HAP-1 (cell line): ENCODE measurements at places on chromosomes 3 and 15.

- no peak for DNase-seq
These were observed 247.9 kb downstream of the SATB1 start for GRCh38 chr3:18177271-18177670.

DNA sequence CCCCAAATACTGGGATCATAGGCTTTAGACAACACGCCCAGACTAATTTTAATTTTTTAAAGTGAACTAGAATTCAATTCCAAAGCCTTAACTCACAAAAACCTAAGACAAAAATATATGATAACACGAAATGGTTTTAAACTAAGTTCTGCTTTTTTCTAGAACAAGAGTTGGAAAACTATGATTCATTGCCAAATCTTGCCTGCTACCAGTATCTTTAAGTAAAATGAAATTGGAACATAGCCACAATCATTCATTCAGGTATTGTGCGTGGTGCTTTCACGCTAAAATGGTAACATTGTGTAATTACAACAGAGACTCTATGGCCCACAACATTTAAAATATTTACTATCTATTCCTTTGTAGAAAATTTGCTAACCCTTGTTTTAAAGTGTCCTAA, 488.0 kb upstream of the ZNF385D start:
- no peak for DNase-seq

DNA sequence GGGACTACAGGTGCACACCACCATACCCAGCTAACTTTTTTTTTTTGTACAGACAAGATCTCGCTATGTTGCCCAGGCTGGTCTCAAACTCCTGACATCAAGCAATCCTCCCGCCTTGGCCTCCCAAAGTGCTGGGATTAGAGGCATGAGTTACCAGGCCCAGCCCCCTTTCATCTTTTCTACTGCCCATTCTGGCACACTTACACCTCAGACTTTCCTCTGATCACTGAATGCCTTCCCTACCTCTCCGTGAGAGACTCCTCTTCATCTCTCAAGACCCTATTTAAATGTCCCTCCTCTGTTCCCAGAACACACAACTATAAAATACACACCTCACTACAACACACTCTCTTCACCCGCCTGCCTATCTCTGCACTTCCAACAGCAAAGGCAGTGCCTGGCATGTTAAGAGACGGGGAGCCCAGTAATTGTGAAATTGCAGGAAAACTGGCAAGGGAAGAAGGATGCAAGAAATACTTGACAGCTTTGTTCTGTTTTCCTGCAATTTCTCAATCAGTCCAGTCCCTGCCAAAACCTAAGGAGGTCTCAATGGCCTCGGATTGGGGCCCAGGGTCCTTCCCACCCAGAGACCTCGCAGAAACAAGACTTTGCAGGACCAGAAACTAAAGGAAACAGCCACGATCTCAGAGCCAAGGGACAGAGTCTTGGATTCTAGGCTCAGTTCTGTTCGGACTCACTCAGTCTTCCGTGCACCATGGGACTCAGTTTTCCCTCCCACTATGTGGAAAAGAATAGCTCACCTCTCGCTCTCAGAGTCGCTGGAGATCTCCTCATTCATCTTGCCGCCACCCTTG, 849 bp downstream of the RRP9 start:
- peak; percentile 8 for DNase-seq

- DNase-seq, result peak; percentile 45
These were observed 518.9 kb downstream of the SHQ1 start for GRCh38 chr3:72329354-72329753.

- no peak for DNase-seq
These were observed 30.4 kb downstream of the VGLL4 start for GRCh38 chr3:11613319-11613718.

- DNase-seq, result peak; percentile 50
These were observed 621 bp downstream of the RGMA start for GRCh38 chr15:93088200-93088980.

- DNase-seq, result no peak
These were observed 6.0 kb downstream of the NXPE3 start for GRCh38 chr3:101784855-101785613.

DNA sequence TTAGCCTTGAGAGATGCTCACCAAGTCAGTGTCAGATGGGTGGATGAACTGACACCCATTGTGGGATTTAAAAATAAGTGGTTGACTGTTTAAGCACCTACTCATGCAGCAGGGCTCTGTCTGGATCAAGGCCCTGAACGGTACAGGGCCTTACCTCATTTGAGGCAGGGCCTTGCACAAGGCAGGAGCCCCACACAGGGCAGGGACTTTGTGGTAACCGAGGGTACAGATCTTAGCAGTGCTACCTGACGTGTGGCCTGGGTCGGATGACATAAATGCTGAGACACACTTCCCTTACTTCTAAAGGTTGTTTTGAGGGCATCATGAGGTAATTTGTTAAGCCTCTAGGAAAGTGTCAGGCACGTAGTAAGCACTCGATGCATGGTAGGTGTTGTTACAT, 59.5 kb upstream of the PLXNA1 start:
- DNase-seq, result no peak

GRCh38 chr3:88041005-88041404, 17.8 kb downstream of the CGGBP1 start:
- DNase-seq, result no peak

DNA sequence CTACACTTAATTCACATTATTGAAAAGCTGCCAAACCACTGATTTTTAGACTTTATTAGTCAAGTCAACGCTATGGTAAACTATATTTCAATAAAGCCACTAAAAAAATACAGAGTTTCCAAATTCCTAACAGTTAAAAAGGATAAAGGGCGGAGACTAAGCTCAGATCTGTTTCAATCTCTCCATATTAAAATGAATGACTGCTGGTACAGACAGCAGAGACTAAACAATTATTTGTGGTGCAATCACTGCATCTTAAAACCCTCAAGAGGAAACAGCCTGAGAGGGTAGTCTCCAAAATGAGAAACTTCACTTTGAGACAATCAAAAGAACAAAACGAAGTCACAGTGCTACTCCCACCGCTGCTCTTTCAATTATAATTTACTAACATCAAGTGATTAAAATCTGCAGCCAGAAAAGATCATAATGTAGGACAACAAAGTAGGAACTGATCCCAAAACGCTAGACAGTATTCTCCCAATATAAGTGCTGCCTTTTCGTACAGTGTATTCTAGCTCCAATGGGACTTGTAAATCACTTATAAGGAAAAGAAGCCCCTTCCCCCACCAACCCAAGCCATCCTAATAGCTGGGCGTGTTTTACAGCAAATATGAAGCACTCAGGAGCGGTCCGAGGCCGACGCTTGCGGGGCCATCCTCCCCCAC, 1.2 kb downstream of the UBP1 start:
- peak; percentile 61 for DNase-seq

DNA sequence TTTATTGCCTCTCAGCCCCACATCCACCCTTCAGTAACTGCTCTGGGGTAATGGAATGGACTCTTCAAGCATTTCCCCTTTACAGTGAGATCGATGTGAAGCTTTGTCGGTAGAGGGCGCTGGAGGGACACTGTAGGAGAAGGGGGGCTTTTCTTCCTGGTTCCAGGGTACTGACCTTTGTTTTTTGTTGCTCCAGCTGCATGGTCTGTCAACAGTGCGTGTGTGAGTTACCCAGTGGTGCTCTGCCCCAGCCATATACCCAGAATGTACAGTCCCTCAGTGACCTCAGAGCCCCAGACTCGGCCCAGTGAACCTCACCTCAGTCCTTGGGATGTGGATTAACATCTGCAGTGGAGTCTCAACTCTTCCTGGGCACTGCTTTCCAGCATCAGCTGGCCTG, 180.3 kb upstream of the TSC22D2 start:
- DNase-seq, result peak; percentile 61

DNA sequence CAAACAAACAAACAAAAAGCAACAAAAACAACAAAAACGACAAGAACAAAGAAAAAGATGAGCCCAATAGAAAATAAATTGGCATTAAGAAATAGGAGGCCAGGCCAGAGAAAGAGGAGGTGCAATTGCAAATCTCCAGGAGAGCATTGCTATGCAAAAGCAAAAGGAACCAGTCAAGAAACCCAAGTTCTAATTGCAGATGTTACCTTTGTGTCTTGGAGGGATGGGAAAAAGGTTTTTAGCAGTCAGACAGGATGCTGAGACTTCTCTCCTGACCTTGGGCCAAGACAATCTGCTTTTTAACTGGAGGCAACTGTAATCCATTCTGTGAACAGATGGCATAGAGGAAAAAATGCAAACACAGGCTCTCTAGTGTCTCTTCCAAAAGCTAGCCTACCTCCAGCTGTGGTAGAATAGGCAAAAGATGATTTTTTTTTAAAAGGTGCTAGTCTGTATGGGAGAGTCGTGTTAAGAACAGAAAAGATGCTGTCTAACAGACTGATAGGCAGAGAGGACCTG, 56.4 kb downstream of the LSAMP start:
- DNase-seq, result no peak

DNA sequence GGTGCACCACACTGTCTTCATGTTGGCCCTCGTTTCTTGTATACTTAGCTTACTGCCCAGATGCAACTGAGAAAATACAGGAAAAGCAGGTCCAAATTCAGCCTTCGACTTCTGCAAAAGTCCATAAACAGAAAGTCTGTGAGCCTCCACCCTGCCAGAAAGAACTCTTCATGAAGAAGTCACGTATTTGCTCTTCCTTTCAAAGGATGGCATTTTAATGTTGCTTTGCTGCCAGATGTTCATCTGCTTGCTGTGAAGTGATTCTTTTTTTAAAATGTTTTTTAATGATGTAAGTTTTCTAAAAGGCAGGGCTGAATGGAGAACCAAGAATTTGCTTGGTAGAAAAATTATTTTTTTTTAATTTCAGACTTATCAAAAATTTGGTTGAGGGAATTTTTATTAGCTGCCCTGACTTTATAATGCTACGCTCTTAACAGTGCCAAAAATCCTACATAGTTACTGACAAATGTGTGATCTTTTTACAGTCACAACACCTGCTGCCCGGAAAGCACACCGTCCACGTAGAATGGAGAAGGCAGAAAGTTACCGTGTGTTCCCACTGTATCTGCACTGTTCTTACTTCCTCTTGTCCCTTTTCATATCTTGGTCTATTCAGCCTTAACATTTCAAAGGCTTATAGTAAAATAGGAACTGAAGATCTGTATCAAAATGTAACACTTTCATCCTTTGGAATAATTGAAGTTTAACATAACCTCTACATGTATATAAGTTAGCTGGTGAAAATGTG, 136.3 kb downstream of the LRRC28 start:
- no peak for DNase-seq

DNA sequence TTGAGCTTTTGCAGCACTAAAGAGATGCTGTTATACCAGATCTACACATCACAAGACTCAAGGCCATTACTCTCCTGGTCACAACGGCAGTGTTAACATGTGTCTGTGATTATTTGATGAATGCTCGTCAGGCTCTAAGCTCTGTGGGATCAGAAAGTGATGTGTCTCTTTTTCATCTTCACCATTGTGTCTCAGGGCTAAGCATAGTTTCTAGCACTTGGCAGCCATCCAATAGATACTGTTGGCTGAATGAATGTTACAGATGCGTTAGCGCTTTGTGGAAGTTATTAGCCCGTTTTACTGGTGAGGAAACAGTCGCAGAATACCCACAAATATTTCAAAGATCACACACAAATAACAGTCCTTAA, 1.2 kb upstream of the FAM81A start:
- DNase-seq, result peak; percentile 32

- DNase-seq, result no peak
These were observed 2.4 kb upstream of the POPDC2 start for GRCh38 chr3:119662604-119663373.

DNA sequence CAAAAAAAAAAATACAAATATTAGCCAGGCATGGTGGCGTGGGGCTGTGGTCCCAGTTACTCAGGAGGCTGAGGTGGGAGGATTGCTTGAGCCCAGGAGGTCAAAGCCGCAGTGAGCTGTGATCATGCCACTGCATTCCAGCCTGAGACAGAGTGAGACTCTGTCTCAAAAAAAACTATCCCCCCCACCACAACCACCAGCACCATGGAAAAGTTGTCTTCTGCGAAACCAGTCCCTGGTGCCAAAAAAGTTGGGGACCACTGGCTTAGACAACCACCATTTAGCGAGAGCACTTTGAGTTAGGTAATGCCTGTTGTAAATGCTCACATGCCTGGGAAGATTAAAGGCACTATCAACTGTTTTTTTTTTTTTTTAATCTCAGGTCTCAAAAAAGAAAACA, 15.4 kb downstream of the ARHGAP31 start:
- DNase-seq, result no peak

- DNase-seq, result peak; percentile 72
These were observed 40.7 kb downstream of the LDHAL6B start for GRCh38 chr15:59247364-59247763.

GRCh38 chr3:74621581-74621980, 7.1 kb upstream of the CNTN3 start:
- DNase-seq, result no peak
